ENCODE measurements at places on chromosomes 1 and 21.

GRCh38 chr1:181448461-181448860 lies 34.9 kb upstream of the CACNA1E start:
- no peak for DNase-seq

- DNase-seq, result no peak
Observed at GRCh38 chr1:59986516-59987310, 60.1 kb upstream of the CYP2J2 start.

- DNase-seq, result peak; percentile 99
Observed at GRCh38 chr1:235069577-235070563, 58.8 kb downstream of the TOMM20 start.

GRCh38 chr1:25503551-25504426 lies 39.6 kb upstream of the LDLRAP1 start:
- DNase-seq, result peak; percentile 71

DNA sequence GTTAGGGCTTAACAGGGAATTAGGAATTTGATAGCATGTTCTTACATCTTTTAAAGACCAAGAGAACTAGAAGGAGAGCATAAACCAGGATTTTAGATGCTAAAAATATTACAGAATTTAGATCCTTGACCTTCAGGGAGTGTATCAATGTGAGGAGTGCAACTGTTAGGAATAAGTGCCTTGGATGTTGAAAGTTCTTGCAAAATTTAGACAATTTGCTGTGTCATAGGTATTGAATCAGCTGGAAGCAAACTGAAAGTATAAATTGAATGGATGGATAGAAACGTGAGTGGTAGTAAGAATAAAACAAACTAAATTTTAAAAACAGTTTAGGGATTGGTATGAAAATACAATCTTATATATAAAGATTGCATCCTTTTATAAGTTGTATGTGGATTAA lies 27.7 kb downstream of the PPP1R12B start:
- DNase-seq, result no peak

GRCh38 chr1:79599257-79599656 lies 592.7 kb upstream of the ADGRL4 start:
- no peak for DNase-seq

All from kidney tubule cell (primary cell).